ENCODE measurements at places on chromosomes 12 and 14.

GRCh38 chr14:79701371-79701770, 509.9 kb downstream of the DIO2 start:
- no peak for DNase-seq

GRCh38 chr12:64034901-64035576, 187.1 kb downstream of the KICS2 start:
- no peak for DNase-seq

GRCh38 chr14:84927096-84927827, 602.7 kb upstream of the FLRT2 start:
- DNase-seq: no peak

DNA sequence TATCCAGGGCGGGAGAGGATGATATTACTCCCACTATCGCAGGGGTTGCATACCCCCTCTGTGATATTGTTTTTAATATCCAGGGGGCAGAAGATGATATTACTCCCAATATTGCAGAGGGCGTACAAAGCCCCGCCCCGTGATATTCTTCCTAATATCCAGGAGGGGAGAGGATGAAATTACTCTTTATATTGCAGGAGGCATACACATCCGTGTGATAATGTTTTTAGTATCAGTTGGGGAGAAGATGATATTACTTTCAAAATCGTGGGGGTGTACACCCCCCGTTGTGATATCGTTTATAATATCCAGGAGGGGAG, 52.9 kb upstream of the OXA1L start:
- DNase-seq: no peak

DNA sequence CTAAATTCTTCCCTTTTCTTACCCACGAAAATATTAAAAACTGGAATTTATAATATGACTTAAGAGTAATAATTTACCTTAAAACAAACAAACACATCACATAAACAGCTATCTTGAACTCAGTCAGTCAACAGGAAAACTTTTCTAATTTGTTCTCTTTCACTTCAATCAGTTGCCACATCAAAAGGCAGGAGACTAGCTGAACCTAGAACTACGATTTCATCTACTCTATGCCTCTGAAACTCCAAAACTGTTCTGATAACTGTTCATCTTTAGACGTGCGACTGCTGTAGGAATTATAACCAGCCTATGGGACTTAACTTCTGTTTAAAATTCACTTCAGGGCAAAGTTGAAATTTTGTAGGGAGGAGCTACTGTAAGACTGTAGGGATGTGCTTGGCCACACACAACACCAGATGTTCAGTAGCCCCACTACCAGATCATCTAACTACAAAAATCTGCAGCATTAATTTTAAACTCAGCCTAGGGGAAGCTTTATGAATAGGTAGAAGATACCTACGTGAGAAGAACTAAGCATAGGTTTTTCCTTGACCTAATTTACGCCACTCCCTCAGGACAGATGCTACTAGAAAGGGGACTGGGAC, 7.6 kb upstream of the RAD51AP1 start:
- no peak for DNase-seq
